ENCODE measurements at places on chromosomes 4 and X.

- DNase-seq, result no peak
Measured at GRCh38 chrX:555725-556666, 74.6 kb upstream of the SHOX start.

DNA sequence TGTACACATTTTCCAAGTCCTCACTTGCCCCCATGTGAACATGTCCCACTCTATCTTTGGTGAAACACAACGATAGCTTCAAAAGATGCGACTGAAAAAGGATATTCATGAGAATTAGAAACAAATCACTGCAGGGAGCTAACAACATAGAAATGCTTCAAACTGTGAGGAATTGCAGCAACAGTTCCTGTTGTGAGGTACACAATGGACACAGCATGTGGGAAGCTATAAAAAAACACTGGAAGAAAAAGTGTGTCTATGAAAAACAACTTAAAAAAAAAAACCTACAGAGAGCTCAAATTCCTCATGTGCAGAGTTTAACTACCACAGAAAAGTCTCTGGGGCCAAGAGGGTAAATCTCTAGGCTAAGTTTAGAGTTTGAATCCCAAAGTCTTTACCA, 51.6 kb upstream of the BLTP1 start:
- no peak for DNase-seq

DNA sequence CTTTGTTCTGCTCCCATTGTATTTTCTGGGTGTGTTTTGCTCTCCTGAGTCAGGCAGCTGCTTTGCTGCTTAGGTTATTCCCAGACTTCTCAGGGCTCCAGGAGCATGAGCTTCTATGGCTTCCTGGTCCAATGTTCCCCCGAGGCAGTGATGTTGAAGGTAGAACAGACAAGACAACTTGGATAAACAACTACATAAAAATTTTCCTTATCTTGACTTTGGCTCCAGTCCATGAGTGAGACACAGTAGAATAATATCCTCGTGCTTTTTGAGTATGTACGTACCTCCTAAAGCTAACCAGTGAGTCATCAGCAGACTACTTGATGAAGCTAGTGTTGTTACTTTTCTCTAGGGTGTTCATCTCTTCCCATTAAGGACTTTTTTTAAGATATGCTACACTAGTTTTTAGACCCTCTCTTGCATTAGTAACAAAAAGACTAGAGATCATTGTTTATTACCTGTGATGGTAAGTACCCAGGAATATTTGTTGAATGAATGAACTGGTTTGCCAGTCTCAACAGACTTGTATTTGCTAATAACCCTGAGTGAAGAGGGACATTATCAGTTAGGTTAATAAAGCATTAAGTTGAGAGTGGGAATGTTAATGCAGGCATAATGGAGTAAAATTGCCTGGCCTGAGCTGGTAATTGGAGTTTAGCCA, 131.9 kb downstream of the FHIP1A start:
- DNase-seq, result no peak

DNA sequence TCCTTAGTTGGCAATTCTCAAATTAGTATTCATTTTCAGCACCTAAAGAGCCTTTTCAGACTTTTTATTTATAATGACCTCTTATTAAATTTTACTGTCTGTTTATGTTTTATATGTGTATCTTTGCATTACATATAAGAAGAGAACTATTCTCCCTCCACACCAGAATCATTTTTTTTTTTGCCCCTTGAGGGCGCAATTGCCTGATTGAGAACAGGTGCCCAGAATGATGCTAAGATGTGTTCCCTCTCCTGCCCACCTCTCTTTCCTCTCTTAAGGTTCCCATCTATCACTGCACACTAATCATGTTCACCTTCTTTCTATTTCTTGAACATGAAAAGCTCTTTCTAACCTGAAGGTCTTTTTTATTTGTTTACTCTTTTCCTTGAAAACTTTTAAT, 44.2 kb upstream of the ADAM29 start:
- DNase-seq, result no peak

DNA sequence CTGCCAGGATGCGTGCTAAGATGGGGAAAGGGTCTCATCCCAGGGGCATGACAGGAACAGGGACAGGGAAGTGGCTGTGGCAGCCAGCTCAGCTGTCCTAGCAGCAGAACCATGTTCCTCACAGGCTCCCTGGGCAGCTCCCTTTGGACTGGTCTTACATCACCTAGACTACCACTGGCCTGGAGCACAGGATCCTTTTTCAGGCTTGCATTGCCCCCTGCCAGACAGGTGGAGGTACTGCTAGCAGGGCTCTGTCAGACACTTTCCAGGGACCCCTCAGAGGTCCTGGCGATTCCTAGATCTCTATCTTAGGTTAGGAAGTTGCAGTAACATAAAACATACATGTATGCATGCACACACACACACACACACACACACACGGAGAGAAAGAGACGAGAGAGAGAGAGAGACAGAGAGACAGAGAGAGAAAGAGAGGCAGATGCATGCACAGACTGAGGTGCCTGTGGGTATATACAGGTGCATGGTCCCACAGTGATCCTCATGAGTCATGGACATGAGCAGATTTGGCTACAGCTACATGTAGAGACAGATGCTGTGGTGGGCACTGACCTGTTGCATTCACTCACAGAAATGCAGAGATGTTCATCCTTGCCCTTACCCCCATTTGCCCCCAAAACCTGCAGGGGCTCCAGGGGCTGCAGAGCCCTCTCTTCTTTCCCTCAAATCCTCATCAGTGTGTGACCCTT, 63.6 kb downstream of the STARD8 start:
- no peak for DNase-seq

DNA sequence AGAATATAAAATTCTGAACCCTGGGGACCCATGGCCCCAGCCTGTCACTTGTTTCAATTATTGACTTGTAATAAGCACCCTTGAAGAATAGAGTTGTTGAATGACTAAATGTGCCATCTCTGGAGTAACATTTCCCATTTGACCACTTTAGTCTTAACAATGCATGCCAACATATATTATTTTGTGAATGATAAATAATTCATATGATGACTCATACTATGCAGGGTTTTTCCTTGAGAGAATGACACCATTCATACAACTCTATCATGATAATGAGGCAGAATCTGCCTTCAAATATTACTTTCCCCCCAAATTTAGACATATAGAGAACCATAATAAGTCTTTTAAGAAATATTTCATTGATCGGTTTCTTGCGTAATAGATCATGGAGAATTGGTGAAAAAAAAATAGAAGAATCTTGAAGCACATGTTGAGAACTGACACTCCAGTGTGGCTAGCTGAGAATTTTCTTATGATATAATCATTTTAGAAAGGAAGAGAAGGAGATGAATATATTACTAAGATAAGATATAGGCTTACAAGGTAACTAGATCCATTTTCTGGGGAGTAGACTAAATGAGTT, 404.5 kb downstream of the GRXCR1 start:
- no peak for DNase-seq

DNA sequence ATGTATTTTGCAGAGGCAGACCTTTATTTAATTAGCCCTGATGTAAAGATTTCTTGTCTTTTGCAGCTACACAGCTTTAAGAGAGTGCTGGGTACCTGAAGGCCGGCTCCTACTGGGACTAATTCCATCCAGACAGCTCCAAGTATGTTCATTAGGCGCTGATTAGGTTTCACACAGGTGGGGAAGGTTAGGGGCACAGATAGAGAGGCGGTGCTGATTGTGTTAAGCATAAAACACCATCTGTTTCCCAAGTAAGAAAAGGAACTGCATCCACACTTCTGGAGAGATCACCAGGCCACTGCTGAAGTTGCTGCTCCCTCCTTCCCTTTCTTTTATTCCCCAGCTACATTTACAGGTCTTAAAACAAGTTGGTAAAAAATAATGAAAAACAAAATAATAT, 349.5 kb downstream of the ZIC3 start:
- no peak for DNase-seq

GRCh38 chrX:31459361-31459760, 387.5 kb upstream of the FTHL17 start:
- no peak for DNase-seq

- no peak for DNase-seq
Measured at GRCh38 chrX:26442340-26442739, 226.4 kb downstream of the MAGEB5 start.

GRCh38 chr4:187665086-187665485, 330.5 kb upstream of the ZFP42 start:
- no peak for DNase-seq

- no peak for DNase-seq
Measured at GRCh38 chr4:169098054-169098497, 88.0 kb upstream of the CBR4 start.

DNA sequence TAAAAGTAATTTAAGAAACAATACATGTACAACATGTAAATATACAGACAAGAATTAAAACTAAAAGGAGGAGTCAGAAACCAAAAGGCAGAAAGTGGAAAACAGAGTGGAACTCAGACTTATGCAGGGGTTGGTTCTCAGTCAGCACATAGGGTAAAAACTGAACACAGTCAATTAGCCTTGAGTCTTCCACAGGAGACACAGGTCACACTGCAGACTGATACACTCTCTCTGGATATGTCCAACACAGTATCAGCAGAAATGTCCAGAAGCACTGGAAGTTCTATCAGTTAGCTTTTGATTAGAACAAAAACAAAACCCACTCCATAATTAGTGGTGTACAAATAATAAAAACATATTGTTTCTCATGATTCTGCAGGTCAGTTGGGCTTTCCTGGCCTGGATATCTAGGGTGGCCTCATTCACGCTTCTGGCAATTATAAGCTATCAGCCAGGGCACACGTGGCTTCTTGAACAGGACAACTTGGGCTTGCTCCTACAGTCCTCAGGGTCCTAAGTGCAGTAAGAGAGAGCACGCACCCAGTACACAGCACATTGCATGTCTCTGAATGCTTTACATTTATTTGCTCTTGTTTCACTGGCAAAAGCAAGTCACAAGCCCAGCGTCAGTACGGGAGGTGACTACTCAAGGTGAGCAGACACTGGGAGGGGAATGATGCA, 21.6 kb downstream of the TEC start:
- no peak for DNase-seq

- no peak for DNase-seq
Measured at GRCh38 chrX:127129510-127129909, 310.0 kb downstream of the PRR32 start.

GRCh38 chr4:124749421-124749820, 36.9 kb upstream of the ANKRD50 start:
- DNase-seq, result no peak

GRCh38 chr4:29259556-29259955, 1460.6 kb upstream of the PCDH7 start:
- DNase-seq, result no peak

DNA sequence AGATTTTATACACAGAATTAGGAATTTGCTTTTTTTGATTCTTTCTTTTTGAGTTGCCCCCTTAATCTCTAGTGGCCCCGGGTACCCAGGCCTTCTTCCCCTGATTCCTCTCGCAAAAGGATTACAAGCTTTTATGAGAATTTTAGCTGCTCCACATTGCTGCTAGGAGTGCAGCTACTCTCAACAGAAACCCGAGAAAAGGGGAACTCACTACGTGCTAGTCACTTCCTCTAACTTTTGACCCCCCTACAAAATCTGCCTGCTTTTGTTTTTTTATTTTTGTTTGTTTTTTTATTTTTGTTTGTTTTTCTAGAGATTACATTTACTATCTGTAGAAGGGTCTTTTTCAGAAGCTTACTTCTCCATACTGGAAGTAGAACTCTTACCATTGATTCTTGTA, 64.1 kb downstream of the ZNF81 start:
- no peak for DNase-seq

GRCh38 chrX:34656467-34656841, 631 bp downstream of the TMEM47 start:
- no peak for DNase-seq

GRCh38 chr4:13309751-13310150, 174.4 kb downstream of the RAB28 start:
- DNase-seq, result no peak

GRCh38 chrX:136765821-136766356, 14.8 kb downstream of the ARHGEF6 start:
- no peak for DNase-seq

GRCh38 chrX:20007962-20008622, 17.2 kb upstream of the BCLAF3 start:
- no peak for DNase-seq

DNA sequence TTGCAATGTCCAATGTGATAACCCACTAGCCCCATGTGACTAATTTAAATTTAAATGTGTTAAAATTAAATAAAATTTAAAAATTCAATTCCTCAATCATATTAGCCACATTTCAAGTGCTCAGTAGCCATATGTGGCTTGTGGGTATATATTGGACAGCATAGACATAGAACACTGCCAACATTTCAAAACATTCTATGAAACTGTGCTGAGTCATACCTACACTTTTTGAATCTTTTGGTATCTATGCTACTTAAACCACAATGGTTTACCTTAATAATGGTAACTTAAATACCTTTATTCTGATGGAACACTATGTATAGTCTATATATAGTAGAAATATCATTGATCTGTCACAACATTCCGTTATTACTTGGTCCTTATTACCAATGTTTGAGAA, 223.4 kb upstream of the ATOH1 start:
- no peak for DNase-seq

GRCh38 chrX:30702736-30703135, 49.5 kb downstream of the GK start:
- DNase-seq, result no peak

DNA sequence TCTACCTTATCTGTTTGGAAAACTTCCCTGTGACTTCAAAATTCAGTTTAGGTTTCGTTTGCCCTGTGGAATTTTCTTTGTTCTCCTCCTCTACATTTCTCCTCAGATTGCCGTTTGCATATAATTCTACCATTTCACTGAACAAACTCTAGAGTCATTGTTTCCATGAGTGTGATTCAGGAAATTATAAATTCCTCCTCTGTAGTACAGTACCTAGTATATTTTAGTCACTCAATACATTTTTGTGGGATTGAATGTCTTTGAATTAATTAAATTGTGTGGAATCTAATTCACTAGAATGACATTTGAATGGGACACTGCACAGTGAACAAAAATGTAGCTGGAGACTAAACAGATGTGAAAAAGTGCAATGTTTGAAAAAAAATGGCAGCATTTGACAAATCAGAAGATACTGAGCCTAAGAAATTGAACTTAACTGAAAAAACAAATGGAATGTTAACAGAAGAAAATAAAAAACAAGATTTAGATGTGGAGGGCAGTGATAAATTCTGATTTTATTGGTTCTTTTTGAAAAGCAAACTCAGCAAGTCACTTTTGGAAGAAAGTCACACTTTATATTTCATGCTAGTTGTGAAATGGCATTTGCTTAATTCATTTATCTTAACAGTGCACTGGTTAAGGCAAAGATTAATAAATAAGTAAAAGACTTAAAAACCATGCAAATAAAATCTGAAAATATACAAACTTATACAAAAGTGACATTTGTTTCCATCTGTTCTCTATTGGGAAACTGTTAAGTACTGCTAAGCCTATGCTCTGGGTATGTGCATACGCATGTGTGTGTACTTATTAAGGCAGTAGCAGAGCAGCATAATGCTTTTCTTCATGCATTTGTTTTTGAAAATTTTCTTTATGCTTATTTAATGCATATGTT, 512.3 kb downstream of the FAT4 start:
- no peak for DNase-seq

GRCh38 chr4:36088542-36088941, 155.8 kb downstream of the ARAP2 start:
- no peak for DNase-seq

Measured in GOT3 (cell line).